ENCODE measurements at places on chromosomes 6 and 20.

- DNase-seq: peak; percentile 63
These were observed 74.1 kb upstream of the PAK5 start for GRCh38 chr20:9912858-9913434.

- DNase-seq: no peak
These were observed 476.4 kb downstream of the KIF16B start for GRCh38 chr20:16096756-16097326.

GRCh38 chr6:168195712-168196111, 116.7 kb upstream of the FRMD1 start:
- DNase-seq: no peak

DNA sequence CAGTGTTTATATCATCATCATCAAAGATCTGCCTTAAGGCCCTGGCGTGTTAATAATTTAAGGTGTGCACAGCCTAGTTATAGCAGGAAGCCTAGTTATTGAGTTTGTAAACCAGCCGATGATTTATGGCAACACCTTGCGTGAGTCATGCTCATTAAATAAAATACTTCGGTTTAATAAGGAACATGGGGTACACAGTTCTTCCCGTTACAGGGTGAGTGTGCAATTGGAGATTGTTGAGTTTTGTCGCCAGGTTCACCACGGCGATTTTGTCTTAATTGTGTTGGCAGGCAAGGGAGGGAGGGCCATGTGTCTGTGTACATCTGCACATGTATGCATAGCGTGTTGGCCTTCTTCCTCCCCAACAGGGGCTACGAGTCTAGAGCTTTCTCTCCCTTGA, 104.0 kb downstream of the TFAP2A start:
- DNase-seq: no peak

DNA sequence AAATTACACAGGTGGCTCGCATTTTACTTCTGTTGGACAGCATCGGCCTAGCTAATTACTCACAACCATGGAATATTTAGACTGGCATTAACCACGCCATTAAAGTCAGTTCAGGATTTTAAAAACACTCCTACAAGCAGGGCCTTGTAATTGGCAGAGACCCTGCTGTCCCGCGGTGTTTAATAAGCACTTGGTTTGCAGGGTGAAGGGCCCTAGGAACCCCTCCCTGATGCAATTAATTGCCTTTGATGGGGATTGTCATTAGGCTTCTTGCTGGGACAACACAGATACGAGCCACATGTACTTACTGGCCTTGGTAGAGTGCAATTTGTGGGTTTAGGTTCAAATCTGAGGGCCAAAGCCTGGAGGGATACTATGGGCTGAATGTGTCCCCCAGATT, 7.8 kb upstream of the VSTM2L start:
- no peak for DNase-seq

GRCh38 chr6:124882579-124883393, 79.5 kb upstream of the RNF217 start:
- DNase-seq: peak; percentile 84

GRCh38 chr6:162814426-162814973, 86.7 kb downstream of the PACRG start:
- no peak for DNase-seq

DNA sequence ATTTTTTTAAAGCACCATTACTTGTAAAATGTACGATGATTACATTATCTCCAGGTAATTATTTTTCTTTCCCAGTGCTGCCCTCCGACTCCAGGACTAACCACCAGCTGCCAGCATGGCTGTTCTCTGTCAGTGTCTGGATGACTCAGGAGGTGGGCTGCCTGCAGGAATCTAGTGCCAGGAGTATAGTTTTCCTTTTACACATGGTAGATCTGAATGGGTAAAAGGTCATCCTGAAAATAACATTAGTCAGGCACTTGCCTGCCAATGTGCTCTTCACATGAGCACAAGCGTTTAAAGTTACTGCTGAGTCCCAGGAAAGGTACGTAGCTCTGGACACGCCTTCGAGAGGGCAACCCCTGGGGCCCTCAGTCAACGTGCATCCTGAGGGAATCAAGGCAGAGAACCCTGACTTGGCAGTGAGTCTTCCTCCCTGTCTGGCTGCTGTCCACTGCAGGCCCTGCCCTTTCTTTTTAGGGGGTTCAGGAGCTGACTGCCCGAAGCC, 2.4 kb downstream of the DYNLT1 start:
- DNase-seq: peak; percentile 78

GRCh38 chr6:132316970-132317369, 84.3 kb downstream of the MOXD1 start:
- peak; percentile 12 for DNase-seq

- DNase-seq: peak; percentile 49
These were observed 198.5 kb downstream of the HIVEP2 start for GRCh38 chr6:142746524-142746923.

- DNase-seq: no peak
These were observed 8.5 kb downstream of the TRMT11 start for GRCh38 chr6:125994670-125995488.

- DNase-seq: peak; percentile 80
These were observed 264.3 kb upstream of the PLN start for GRCh38 chr6:118283766-118284165.

GRCh38 chr6:14306151-14306906, 188.8 kb downstream of the CD83 start:
- DNase-seq: no peak

GRCh38 chr6:45591306-45591705, 213.6 kb upstream of the SUPT3H start:
- peak; percentile 9 for DNase-seq

GRCh38 chr20:25389858-25390537, 637 bp downstream of the ABHD12 start:
- no peak for DNase-seq

DNA sequence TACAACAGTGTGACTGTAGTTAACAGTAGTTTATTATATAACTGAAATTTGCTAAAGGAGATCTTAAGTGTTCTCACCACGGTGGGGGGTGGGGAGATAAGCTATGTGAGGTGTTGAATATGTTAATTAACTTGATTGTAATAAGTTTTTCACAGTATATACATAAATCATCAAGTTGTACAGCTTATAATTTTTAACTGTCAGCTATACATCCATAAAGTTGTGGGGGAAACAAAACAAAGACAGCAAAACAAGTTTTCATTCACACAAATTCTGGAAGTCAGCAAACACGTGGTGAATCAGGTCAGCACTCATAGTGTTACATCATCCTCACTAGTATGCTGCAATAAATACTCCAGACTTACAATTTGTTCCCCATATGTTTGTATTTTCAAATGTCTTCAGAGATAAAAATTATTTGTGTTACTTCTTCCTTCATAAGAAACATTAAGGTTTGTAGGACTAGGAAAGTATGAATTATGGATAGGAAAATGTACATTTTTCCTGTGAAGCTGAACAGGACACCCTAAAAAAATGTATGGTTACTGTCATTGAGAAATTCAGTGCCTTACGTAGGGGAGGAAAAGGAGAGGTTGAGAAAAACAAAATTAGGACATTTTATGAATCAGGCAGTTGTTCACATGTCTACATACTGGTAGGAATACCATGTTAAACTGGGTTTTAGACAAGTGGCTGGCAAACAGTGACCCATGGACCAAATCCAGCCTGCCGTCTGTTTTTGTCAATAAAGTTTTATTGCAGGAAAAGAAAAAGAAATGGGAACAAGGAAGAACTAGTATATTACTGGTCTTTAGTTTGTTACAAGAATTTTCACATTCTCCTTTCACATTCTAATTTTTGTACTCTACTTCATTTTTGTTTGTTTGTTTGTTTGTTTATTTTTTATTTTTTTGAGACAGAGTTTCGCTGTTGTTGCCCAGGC, 6.0 kb downstream of the SUMO4 start:
- peak; percentile 66 for DNase-seq

DNA sequence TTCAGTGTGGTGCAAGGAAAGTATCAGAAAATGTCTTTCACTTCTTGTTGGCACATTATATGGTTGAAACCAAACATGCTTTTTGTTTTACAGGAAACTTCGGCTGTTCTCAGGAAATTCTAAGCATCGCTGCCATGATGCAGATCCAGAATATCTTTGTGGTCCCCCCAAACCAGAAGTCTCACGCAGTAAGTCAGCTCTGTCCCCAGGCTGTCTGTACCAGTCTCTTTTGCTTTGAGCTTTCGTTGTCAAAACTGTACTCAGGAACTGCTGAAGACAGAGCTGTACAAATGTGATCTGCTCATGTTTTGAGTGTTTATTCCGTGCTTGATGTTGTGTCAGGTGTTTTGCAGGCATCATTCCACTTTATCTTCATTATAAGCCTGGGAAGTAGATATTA, 59.6 kb downstream of the DHX35 start:
- DNase-seq: no peak

DNA sequence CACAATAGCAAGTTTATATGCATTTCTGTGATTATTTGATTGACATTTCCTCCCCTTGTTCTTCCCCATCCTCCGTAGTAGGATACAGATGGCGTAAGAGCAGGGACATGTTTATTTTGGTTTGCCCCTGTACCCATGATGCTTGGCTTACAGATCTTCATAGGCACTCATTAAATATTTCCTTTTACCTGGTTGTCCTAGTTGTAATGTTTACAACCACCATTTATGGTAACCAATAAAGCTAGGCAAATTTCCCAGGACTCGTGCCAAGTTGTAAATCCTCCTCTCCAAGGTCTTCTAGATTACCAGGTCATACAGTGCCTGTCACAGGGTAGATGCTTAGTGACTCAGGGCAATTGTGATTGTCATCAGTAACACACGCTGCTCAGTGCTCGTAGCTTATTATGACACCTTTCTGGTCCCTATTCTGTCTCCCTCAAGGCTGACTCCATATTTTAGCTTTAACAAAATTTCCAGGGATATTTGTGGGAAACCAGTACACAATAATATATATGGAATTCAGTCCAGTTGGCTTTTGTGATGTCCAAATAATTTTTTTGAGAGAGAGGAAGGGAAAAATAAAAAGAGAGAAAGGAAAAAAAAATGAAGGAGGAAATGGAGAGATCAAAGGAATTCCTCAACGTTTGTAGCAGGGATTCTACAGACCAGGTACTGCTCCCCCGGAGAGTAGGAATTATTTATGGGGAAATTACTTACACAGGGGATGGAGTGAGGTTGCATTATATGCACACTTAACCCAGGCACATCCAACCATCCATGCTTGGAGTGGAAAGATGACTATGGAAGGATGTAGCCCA, 24.6 kb downstream of the CYP24A1 start:
- DNase-seq: no peak

- DNase-seq: no peak
These were observed 229.5 kb downstream of the ERMARD start for GRCh38 chr6:169980826-169981450.

DNA sequence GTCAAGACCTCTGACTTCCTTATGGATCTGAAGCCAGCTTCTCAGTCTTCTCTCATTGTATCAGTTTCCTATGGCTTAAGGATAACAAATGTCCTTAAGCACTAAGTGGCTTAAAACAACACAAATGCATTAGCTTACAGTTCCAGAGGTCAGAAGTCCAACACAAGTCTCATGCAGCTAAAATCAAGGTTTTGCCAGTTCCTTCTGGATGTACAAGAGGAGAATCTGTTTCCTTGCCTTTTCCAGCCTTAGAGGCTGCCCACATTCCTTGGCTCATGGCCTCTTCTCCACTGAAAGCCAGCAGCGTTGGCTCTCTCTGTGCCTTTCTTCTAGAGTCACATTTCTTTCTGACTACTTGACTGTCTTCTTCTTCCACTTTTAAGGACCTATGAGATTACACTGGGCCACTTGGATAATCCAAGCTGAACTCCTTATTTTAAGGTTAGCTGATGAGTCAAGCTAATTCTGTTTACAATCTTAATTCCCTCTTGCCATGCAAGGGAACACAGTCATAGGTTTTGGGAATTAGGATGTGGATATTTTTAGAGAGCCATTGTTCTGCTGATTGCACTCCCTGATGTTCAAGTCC, 179.0 kb downstream of the BCAS1 start:
- no peak for DNase-seq

GRCh38 chr6:29935273-29935955, 6.9 kb upstream of the HLA-A start:
- DNase-seq: no peak

GRCh38 chr20:46923550-46923949, 28.9 kb downstream of the EYA2 start:
- no peak for DNase-seq

GRCh38 chr6:143961886-143962878, 45.9 kb downstream of the PLAGL1 start:
- DNase-seq: peak; percentile 51

DNA sequence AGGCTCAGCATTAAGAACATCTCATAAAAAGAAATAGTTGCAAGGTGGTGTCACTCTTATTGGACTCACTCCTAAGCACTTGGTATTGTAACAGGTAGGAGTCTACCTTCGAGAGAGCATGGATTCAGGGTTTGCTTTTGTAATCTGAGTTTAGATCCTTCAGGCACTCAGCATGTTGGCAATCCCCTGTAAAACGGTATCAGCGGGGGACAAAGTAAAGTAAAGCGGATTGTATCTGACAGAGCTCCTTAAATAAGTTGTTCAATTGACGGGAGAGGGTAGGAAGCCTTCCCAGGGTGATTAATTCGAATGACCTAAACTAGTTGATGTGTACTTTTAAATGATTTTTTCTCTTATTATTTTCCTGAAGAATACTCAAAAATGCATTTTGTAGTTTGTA, 869.8 kb upstream of the EPHA7 start:
- no peak for DNase-seq

DNA sequence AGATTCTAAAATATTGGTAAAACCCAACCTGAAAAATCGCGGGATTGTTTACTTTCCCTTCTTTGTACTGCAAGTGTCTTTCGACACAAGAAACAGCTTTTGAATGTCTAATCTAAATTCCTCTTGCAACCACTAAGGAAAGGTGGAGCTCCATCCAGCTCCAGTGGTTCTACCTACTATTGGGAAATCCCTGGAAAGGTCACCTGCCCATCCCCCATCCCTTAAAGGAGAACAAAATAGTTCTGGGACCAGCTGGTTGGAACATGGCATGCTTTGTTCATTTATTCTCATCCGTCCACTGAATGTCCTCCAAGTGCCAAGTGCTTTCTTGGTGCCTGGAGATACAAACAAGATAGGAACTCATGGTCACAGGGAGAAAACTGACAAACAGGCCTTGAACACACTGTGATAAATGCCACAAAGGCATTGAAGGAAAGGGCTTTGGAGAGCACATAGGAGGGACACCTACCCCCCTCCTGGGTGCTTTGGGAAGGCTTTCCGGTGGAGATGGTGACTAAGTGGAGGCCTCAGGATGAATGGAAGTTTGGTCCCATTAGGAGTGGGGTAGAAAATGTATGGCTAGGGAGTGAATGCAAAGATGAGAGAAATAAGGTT, 2.3 kb upstream of the CITED2 start:
- DNase-seq: peak; percentile 75

DNA sequence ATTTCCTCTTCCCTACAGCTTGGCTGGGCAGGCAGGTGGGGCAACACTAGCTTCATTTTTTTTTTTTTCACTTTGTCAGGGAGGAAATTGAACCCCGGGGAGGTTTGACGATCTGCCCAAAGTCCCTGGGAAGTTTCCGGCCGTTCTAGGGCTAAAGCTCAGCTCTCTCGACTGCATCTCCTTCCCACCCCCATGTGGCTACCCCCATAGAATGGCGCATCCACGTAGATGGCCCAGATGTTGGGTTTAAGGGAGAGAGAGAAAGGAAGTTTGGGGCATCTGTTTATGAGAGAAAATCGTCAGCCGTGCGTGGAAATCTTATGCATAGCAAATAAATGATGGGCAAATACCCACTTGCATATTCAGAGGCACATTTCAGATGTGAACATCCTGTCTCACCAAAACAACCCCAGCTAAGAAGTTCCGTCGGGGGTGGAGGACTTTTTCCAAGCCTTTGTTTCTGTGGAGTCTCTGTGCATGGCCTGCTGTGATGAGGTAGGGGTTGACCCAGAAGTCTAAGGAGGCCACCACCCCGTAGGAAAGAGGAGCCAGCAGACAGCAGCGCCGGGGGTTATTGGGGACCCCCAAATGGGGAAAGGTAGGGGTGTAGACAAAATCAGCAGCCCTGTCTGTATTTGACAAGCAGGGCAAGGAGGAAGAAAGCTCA, 40.5 kb upstream of the ZNF831 start:
- no peak for DNase-seq

Measured in fibroblast of pulmonary artery (primary cell).